ENCODE measurements at places on chromosomes 11 and 22.

- DNase-seq, result no peak
Measured at GRCh38 chr22:36247955-36248354, 5.0 kb upstream of the APOL1 start.

GRCh38 chr11:128246810-128247594 is 340.4 kb downstream of the ETS1 start:
- DNase-seq, result no peak

GRCh38 chr11:326842-327580 is 6.4 kb upstream of the IFITM3 start:
- DNase-seq, result no peak

GRCh38 chr22:37643225-37643847 is 3.9 kb downstream of the SH3BP1 start:
- DNase-seq, result peak; percentile 65

GRCh38 chr11:73206801-73207200 is 11.3 kb upstream of the P2RY2 start:
- DNase-seq, result no peak

- no peak for DNase-seq
Measured at GRCh38 chr11:35330931-35331330, 88.4 kb downstream of the SLC1A2 start.
